Hair follicular keratinocyte (primary cell): ENCODE measurements at places on chromosomes 13 and 19. TPM values are rescaled to one million over a fixed set of nuclear protein-coding genes. Genes with fewer than 3 reads are reported as not detected.

CATSPERD gene
- total RNA-seq, result not detected in 2 replicates

SPACA4 gene
- not detected in 2 replicates for total RNA-seq

ACER1 gene
- total RNA-seq, result not detected in 2 replicates

LILRA1 gene
- not detected in 2 replicates for total RNA-seq

PRODH2 gene
- total RNA-seq, result not detected in 2 replicates
